ENCODE measurements at places on chromosomes 3 and 15.

- no peak for DNase-seq
These were observed 66.1 kb upstream of the RORA start for GRCh38 chr15:61295239-61295638.

GRCh38 chr3:117746066-117746465 lies 1036.5 kb downstream of the TUSC7 start:
- no peak for DNase-seq

GRCh38 chr15:76209942-76210341 lies 101.3 kb downstream of the ETFA start:
- no peak for DNase-seq

- no peak for DNase-seq
These were observed 141.1 kb downstream of the PTPRG start for GRCh38 chr3:61702453-61702852.

- DNase-seq = no peak
These were observed 19.7 kb downstream of the PLD1 start for GRCh38 chr3:171790574-171790897.

DNA sequence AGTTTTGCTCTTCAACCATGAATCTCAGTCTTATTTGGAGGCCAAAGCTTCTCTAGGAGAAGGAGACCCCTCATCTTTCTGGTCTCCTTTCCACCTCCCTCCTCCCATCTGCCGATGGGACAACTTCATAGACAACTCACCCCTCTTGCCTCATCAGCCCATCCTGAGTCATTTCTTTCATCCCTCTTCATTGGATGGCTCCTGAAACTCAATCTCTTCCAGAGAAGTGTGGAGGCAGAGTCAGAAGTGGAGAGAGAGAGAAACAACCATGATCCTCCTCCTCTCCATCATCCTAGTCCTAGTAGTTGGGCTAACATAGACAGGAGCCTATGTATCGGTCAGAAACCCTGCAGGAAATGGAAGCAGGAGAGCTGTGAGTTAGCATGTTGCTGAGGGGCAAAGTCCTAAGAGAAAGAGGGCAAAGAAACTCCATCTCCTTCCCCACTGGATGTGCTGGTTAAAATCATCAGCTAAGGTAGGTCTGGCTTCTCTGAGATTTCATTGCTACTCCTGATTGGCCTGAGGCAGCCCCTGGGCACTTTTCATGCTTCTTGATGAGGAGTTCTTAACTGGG lies 21.3 kb upstream of the HCN4 start:
- no peak for DNase-seq

DNA sequence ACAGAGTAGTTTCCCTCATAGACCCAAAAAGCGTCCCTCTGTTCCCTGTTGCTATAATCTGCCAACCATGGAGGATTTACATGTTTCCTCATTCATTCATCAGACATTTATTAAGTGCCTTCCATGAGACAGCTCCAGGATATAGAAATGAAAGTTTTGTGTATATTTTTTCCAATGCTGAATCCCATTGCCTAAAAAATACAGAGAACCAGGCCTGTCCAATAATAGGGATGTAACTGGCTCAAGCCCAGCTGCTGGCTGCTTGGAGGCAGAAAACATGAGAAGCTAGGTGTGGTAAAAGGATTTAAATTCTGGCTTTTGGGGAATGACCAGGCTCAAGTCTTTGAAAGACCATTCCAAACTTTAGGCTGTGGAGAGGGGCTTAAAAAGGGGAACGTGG lies 41.5 kb downstream of the RARB start:
- no peak for DNase-seq

DNA sequence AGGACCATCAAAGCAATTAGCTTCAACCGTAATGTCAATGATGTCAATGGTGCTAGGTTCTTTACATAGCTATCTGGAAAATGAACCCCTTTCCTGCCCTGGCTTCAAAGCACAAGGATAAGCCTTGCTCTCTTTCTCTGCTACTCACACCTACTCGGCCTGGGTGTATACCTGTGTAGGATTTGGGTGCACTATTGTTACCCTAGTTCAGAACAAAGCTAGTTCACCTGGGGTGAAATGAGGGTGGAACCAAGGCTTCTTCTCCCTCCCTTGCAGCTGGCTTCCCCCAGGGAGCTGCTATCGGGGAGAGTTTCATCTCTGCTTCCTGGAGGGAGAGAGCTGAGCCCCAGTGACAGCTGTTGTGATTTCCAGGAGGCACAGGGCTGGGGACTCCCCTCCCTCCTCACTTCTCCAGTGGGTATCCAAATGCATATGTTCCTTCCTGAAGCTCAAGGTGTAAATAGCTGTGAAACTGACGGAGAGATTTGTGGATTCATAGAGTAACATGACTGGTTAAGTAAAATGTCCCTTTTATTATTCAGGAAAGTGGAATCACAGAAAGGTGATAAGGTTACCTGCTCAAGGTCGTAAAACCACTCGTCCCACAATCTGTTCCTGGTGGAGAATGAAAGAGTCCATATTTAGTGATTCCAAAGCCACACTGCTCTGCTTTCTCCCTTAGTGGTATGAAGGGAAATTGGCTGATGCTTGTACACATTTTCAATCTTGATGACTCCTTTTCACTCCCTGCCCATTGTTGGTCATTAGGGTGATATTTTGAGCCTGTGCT lies 11.8 kb upstream of the C3orf70 start:
- DNase-seq = no peak

GRCh38 chr3:195897853-195898415 lies 10.4 kb downstream of the TNK2 start:
- no peak for DNase-seq

DNA sequence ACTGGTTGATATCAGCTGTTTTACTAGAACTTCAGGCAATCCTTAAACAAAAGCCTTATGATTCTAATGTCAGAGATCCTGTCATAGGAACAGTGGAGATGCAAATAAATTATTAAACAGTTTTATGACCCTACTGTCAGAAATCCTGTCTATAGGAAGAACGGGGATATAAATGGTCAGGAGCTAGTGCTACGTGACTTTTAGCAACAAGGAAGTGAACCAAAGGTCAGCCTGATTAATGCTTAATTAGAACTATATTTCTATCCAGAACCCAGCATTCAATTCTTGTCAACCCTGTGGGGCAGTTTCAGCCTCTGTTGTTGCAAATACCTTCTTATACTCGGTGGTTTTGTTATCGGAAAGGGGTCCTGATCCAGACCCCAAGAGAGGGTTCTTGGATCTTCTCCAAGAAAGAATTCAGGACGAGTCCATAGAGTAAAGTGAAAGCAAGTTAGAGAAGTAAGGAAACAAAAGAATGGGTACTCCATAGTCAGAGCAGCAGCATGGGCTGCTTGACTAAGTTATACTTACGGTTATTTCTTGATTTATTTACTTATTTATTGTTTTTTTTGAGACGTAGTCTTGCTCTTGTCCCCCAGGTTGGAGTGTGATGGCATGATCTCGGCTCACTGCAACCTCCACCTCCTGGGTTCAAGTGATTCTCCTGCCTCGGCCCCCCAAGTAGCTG lies 59.9 kb upstream of the RNU6-1 start:
- no peak for DNase-seq

DNA sequence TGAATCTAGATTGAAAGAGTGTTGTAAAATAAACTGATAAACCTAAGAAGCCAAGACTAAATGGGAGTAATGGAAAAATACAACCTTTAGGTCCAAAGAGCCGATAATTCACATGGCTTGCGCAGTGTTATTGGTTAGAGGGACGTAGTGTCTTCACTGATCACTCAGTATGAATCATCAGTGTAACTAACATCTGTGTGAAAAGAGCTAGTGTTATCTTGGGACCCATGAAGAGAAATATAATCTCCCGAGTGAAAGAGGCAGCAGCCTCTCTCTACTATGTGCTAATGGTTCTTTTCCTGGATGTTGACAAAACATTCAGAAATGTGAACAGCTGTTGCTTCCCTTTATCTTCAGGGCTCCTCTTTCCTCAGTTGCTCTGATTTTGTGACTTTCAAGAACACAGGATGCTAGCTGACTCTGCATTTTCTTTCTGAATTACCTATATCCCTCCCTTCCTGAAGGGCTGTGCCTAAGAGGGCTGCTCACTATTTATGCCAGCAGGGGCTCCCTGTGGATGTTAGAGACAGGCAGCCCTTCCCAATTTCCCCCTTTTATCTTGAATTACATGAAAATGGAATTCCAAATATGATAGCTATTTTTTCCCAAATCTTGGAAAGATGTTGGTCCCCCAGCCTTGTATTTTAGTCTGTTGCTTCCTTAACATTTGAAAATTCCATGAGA lies 128.8 kb downstream of the GRM7 start:
- no peak for DNase-seq

GRCh38 chr3:36175916-36176461 lies 204.3 kb upstream of the STAC start:
- no peak for DNase-seq

DNA sequence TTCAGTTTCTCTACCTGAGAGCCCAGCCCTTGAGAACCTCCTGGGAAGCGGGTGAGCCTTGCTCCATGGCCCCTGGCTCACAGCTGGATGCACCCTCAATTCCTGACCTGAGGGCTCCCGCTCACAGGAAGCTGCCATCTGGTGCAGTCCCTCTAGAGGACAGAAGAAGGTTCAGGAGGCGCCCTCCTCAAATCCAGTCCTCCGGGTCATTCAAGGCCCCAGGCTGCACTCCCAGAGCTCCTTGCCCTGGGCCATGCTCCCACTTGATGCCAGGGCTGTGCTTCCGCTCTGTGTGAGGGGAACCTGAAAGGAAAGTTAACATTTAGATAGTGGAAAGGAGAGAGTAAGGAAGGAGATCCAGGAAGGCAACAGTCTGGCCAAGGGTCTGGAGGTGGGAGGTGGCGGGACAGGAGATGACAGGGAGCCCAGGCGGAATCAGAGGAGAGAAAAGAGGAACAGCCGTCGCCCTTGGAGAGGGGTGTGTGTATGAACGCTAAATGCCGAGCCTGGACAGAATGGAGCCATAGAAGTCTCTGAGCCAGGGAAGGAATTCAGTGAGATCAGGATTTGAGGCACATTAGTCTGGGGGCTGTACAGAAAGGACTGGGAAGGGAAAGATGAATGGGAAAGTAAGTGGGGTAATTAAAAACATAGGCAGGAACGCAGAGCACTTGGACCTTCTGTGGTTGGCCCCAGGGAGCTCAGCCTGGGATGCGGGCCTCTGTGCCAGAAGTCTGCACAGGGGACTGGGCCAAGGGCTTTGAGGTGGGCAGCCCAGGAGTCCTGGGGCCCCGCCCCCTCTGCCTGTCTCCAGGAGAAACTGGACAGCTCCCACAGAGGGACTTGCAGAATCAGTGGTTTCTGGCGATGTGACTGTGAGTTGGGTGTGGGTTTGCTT lies 26.1 kb downstream of the TBC1D21 start:
- no peak for DNase-seq

DNA sequence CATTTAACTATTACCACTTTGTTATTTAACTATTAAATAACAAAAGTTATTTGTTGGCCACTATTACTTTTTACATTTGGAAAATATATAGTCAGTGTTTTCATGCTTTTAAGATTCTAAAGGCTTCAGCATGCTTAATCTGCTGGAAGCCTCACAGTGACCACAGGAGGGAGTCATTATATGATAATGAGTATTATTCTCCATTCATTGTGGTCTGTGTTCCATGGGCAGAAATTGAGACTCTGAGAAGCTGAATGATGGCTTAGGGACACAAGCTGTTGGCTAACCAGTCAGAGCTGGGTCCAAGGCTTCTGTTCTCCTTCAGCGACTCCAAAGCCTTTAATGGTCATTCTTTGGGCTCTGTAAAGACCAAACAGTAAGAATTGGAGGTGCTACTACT lies 64.7 kb downstream of the BFSP2 start:
- no peak for DNase-seq

DNA sequence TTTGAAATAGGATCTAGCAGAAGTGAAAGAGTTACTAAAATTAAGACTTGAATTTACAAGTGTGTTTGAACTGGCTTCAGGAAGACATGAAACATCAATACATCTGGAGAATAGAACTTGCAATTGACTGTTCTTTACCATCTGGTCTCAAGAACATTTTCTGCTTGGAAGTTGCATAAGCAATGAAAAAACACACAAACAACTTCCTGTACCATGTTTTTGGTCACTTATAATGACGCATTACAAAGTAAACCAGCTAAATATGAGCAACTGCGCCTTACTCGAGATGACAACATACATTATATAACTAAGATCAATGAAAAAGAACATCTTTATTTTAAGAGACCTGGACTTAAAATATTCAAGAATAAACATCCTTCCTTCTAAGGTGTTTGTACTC lies 112.5 kb downstream of the TIGIT start:
- no peak for DNase-seq

DNA sequence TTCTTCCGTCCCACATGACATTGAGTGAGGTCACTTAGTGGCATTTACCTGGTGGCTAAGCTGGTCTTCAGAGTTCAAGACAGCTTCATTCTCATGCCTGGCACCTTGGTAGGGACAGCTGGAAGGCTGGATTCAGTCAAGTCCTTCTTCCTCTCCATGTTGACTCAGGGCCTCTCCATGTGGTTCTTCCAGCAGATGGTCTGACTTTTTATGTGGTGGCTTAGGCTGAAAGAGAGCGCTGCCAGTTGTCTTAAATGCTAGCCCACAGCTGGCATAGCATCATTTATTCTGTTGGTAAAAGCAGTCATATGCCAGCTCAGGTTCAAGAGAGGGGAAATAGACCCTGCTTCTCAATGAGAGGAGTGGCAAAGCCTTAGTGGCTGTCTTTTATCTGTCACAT lies 53.0 kb upstream of the CTDSPL start:
- no peak for DNase-seq

- DNase-seq = no peak
These were observed 245.9 kb upstream of the LMCD1 start for GRCh38 chr3:8255725-8256124.

DNA sequence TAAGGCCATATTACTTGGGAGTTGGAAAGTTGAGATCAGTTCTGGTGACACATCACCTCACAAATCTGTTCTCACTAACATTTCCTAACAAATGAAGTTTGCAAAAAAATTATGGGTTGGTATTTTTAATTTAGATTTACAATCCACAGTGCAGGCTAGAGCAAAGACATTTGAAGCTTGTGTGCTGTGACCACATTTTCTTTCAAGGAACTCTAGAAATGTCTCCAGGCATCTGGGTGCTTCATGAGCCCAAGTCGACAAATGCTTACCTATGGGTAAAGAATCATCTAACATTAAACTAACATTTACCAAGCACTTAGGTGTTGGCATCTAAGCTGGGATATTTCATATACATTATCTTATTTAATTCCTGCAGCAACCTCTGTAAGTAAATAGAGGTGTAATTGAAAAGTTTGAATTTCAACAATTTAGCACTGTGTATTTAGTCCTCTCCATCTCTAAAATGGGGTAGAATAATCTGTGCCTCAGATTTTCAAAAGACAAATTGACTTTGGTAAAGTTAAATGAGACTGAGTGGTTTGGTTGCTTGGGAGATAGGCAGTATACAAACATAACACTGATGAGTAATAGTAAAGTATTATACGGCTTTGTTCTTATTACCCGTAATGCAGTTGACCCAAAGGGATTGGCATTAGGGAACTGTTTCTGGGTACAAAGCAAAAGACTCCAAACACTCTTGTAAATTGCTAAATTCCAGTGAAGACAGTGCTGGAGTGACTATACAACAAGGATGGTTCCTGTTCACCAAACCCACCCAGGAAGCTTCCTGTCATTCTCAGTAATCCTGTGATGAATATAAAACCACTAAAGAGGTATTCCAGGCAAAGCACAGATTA lies 162.5 kb downstream of the TPRG1 start:
- no peak for DNase-seq

Data from CD4-positive, alpha-beta T cell treated with Interleukin-15 for 1 hour (primary cell).